ENCODE measurements at places on chromosomes 7 and 10.

DNA sequence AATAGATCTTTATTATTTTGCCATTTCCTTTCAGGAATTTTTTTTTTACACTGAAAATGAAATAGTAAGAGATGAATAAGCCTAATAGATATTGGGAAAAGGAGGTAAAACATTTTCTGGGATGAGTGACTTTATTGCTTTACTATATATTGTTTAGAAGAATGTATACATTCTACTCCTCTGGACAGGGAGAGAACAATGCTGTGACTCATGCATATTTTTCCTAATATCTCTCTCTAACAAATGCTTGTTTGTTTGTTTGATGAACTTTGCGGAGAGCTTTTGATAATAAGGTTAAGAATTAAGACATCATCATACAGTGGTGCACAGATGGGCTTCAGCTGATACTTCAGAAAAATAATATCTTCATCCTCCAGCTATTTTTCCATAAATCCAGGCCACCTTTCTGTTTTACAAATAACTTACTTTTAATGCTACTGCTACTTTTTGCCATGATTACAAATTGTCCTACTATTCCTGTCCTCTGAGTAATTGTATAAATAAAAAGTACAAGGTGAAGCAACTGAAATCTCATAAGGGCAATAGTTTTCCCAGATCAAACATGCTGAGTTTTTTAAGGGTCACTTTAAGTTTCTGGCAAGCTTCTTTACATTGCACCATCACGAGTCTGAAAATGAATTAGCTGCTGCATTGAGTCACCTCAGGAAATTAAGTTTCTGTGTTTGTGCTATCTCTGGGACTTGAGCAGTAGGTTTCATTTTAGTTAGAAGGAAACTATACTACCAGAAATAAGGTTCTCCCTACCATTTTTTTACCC is 207.3 kb upstream of the POT1 start:
- no peak for DNase-seq

DNA sequence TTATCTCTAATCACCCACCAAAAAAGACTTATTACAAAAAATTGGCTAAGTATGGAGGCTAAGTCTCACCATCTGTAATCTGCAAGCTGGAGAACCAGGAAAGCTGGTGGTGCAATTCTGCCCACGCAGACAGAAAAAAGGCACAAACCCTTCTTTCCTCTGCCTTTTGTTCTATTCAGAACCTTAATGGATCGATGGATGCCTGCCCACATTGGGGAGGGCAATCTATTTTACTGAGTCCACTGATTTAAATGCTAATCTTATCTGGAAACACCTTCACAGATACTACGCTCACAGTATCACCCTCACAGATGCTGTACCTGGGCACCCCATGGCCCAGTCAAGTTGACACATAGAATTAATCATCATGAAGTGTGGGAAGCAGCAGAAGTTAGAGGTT is 10.2 kb downstream of the IGFBP3 start:
- no peak for DNase-seq

DNA sequence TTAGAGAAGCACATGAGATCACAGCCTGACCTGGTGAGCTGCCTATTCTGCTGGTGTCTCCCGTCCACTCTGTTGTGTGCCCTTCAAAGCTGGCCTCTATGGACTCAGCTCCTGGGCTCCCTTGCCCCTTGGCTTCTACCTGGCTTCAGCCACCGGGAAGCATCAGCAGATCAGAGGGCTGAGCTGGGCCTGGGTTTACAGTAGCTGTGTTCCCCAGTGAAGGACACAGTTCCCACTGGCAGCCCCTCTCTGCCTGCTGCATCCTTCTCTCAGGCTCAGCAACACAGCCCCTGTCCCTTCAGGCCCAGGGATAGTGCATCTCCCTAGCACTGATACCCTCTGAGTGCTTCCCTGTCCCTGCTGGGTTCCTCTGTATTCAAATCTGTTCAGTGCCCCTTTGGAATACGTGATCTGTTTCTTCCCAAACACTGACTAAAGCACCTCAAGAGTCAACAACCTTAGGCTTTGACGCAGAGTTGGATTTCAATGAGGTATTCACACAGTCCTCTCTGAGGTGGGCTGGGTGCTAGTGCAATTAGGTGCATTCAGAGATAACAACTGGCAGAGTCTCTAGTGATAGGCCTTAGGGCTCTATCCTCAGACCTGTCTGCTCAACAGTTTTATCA is 109.8 kb downstream of the GRID1 start:
- DNase-seq, result no peak

GRCh38 chr7:80517282-80517747 is 5.5 kb upstream of the GNAT3 start:
- no peak for DNase-seq

- DNase-seq, result no peak
These were observed 3.7 kb downstream of the OGA start for GRCh38 chr10:101814466-101815071.

GRCh38 chr10:59791601-59792000 is 38.3 kb upstream of the MRLN start:
- DNase-seq, result no peak

GRCh38 chr7:98641646-98642500 is 24.8 kb downstream of the NPTX2 start:
- DNase-seq, result no peak

GRCh38 chr7:122312789-122313188 is 8.2 kb upstream of the FEZF1 start:
- no peak for DNase-seq

DNA sequence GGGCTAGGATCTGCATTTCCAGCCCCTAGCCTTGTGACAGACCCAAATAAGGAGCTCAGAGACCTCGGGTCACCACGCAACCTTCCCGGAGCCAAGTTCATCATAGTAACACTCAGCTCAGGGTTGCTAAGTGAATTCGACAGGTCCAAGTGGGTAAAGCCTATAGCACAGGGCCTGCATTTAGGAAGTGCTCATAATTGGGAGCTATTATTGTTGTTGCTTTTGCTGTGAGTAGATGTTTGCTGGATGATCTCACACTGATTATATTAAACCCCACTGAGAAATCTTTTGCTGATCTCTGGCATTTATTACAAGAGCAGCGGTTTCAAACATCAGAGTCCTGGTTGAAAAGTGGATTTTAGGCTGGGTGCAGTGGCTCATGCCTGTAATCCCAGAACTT is 20.3 kb upstream of the SAR1A start:
- no peak for DNase-seq

GRCh38 chr7:150415161-150416153 is 35.0 kb upstream of the GIMAP8 start:
- DNase-seq, result no peak

GRCh38 chr7:155586843-155587440 is 40.6 kb upstream of the CNPY1 start:
- DNase-seq, result no peak

DNA sequence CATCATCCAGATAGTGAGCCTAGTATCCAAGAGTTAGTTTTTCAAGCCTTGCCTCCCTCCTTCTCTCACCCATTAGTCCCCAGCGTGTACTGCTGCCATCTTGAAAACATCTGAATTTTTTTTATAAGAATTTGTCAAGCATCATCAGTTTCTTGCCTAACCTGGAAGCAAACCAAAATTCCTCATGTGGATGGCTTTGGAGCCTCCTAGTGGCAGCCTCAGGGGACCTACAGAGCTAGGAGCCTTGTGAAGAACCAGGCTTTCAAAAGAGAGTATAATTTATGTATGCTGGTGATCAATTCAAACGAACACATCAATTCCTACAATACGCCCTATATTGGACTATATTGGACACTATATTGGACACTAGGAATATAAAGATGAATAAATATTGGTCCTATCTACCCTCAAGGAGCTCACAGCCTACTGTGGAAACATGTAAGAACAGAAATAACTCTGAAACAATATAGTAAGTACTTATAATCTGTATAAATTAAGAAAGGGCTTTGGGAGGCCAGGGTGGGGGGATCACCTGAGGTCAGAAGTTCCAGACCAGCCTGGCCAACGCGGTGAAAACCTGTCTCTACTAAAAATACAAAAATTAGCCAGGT is 63.4 kb downstream of the HPSE2 start:
- no peak for DNase-seq

GRCh38 chr10:59361663-59362143 is 646 bp downstream of the FAM13C start:
- no peak for DNase-seq

DNA sequence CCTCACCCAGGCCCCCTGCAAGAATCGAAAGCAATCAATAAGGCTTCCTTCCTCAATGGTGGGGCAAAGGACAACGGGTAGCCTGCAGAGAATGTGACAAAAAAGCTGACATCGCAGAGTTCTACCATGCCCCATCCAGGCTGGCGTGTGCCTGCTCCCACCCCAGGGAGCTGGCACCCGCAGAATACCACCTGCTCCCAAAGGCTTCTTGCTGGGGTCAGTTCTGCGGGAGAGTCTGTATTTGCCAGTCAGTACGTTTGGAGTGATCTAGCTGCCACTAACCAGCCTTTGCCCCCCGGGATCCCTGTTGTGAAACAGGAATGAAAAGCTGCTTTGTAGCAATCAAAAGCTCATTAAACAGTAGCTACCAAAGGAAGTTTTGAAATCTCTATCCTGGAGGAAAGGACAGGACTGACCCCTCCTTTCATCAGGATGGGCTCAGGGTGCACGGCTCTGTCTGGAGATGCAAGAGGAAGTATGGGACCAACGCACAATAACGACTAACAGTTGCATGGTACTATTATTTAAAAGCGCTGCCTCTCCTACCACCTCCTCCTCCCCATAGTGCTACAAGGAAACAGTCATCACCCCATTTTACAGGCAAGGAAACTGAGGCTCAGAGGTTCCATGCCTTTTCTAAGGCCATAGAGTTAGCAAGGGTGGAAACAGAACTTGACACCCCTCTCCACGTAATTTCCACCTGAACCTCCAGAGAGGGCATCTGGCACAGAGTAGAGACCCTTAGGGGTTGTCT is 67.0 kb downstream of the FGFR2 start:
- no peak for DNase-seq

DNA sequence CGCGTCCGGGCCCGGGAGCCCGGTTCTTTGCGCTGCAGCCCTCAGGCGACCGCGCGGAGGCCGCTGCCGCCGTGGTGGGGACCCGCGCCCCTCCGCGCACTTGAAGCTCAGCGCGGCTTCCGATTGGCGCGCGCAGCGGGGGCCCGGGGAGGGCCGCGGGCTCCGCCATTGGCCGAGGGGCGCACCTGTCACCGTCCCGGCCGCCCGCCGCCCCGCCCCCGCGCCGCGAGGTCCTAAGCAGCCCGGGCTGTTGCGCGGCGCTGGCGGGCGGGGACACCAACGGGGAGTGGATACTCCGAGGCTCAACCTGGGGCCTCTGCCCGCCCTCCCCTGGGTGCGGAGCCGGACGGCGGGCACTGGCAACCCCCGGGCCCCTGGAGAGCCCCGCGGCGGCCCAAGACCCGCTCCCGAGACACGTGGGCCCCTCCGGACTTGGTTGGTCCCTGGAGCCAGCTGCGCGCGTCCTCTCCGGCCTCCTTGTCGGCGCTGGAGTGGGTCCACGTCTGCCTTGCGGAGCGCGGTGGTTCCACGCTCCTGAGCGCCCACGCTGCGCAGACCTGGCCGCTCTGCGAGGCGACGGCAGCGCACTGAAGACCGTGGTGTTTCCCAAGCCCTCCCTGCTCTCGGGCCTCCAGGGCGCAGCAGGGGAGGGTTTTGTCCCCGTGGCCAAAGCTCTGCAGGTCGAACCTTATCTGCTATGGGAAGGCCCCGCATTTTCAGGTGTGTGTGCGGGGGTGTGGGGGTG is at the start of gene MNX1:
TSS of gene MNX1 (minus strand) at position 76 of the 745 bp plus-strand sequence. CDS start 313 bp downstream, outside the sequence.
- peak; percentile 41 for DNase-seq

GRCh38 chr7:14892961-14893360 is 9.6 kb downstream of the DGKB start:
- DNase-seq, result no peak

- no peak for DNase-seq
These were observed 61.0 kb upstream of the SMIM30 start for GRCh38 chr7:113179313-113179712.

- DNase-seq, result no peak
These were observed 205.8 kb upstream of the SHH start for GRCh38 chr7:156017916-156018700.

GRCh38 chr7:27868131-27868550 is 128.2 kb downstream of the TAX1BP1 start:
- no peak for DNase-seq

- no peak for DNase-seq
These were observed 29.9 kb downstream of the PPP2R2D start for GRCh38 chr10:131930586-131931330.

DNA sequence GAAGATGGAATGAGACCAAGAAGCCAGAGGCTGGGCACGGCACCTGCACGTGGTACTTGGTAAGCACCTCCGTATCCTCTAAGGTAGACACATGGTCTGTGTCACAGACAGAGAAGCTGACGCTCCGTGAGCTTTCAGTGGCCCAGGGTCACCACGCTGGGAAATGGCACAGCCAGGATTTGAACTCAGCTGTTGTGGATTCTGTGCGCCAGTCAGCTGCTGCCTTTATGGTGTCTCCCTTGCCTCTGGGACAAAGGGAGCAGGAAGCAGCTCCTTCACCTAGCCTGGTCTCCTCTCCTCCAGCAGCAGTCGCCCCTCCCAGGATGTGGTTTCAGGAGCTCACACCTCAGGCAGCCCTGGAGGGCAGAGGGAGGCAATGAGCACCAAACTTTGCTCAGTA is 110.8 kb downstream of the ARHGAP22 start:
- peak; percentile 16 for DNase-seq

GRCh38 chr7:786472-787255 is 45.6 kb upstream of the SUN1 start:
- DNase-seq, result peak; percentile 71

DNA sequence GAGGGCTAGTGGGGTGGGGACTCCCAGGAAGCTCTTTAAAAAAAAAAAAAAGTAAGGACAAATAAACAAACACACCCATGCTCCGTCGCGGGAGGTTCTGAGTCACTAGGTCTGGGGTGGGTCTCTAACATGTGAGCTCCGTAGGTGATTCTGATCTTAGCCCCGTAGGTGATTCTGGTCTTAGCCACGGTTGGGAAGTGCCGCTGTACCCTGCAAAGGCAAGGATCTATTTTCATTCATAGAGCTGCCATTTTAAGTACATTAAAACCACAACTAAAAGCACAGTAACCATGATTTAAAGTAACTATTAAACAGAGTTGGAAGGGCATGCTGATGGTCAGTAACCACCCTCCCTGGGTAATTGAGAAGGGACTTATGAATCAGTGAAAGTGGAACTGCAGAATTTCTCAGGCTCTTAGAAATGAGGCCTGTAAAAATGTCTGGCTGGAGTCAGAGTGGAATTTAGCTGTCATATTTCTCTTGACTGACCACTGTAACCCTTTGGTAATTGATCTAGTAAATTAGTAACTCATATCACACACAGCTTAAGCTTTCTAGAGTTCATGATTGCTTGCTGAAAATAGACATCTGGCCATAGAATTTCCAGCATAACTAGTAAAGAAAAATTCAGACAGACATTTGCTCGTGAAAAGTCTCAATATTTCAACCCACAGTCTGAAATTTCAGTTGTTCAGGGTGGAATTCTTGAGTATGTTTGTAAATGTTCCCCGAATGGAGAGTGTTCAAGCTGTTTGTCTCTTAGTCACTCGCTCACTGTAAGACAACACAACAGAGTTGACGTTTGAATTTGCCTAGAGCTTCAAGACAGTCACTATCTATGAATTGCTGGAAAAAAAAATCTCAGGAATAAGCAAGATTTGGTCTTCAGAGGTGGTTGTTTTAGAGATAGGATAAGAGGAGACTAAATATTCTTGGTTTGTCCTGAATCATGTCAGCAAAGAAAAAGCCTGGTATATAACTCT is 34.2 kb upstream of the TCF7L2 start:
- no peak for DNase-seq

GRCh38 chr7:72176875-72177274 is 235.3 kb downstream of the CALN1 start:
- no peak for DNase-seq

- DNase-seq, result no peak
These were observed 92.4 kb upstream of the LEP start for GRCh38 chr7:128148676-128149075.
